ENCODE measurements at places on chromosomes 1 and 21.

DNA sequence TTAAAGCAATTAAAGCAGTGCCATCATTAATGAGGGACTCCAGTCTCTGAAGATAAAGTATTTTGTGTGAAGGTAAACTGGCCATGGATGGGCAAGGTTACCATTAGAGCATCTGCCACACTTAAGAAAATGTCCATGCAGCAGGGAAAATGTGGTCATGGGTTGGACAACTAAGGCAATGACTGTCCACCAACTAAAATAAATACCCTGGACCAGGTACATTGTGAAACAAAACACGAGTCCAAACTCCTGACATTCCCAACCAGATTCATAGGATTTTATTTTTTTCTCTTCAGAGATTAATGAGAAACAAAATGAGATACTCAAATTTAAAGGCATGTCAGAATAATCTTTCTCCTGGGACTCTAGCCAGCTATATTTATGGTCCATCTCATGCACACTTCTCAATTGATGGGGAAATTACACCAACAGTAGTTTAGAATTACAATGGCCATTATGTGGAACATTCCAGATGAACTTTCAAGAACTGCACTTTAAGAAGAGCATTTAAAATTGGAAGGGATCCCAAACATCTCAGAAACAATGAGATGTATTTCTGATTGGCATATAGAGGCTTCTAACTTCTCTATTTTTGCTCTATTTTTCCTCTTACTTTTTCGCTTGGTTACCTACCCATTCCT is 8.1 kb downstream of the GBP7 start:
- no peak for DNase-seq

- DNase-seq = no peak
Observed at GRCh38 chr1:107935396-107936064, 29.4 kb downstream of the VAV3 start.

- no peak for DNase-seq
Observed at GRCh38 chr1:13573586-13573985, 10.0 kb upstream of the PDPN start.

DNA sequence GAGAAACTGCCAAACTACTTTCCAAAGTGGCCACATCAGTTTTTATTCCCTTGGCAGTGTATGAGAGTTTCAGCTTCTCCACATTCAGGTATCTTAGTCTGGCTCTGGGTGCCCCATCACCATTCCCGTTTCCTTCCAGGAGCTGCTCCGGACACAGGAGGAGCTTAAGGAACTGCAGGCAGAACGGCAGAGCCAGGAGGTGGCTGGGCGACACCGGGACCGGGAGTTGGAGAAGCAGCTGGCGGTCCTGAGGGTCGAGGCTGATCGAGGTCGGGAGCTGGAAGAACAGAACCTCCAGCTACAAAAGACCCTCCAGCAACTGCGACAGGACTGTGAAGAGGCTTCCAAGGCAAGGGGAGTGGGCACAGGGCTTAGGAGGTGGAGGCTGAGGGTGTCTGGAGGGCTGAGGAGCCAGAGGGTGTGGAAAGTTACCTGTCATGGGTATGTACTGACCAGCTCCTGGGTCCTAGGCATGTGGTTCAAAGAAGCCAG is 10.9 kb upstream of the TUFT1 start:
- no peak for DNase-seq

DNA sequence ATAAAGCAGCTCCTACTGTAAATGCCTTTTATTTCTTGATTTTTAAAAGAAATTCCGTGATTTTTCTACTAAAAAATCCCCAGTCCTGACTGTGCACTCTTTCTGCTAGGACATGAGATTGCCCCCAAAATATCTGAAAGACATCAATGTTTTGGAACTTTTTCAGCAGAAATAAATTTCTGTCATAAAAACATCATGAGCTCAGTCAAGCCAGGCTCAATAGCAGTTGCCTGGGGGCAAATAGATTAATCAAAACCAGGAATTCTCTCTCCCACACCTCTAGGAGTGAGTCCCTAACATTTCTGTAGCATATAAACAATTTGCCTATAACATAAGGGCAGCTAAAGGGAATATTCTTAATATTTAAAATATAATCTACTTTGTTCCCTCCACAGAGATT is 654.1 kb downstream of the PTPRC start:
- no peak for DNase-seq

GRCh38 chr1:34796990-34797389 is 4.2 kb downstream of the GJA4 start:
- DNase-seq = no peak

DNA sequence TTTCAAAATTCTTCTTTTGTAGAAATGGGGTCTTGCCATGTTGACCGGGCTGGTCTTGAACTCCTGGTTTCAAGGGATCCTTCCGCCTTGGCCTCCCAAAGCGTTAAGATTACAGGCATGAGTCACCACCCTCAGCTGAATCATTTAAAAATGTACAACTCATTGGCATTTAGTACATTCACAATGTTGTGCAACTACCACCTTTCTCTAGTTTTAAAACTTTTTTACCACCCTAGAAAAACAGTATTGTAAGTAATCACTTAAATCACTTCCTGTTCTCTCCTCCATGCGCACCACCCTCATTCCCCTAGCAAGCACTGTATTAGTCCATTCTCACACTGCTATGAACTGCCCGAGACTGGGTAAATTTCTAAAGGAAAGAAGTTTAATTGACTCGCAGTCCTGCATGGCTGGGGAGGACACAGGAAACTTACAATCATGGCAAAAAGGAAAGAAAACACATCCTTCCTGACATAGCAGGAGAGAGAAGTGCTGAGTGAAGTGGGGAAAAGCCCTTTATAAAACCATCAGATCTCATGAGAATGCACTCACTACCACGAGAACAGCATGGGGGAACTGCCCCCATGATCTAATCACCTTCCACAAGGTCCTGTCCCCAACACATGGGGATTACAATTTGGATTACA is 14.4 kb upstream of the THEM5 start:
- no peak for DNase-seq

- DNase-seq = no peak
Observed at GRCh38 chr21:15446223-15446622, 283.6 kb upstream of the USP25 start.

DNA sequence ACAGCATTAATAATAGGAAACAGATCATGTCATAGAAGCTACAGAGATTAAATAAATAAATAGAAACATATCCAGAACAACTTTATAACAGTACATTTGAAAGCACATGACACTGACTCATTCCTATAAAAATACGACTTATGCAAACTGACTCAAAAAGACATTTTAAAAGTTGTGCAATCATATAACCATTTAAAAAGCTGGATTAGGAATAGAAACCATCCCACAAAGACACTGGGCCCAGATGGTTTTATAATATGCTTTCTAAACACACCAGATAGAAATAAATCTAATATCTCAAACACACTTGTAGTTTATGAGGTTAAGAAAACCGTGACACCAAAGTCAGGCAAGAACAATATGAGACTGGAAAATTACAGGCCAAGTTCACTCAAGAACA is 47.6 kb downstream of the MATN1 start:
- no peak for DNase-seq

- no peak for DNase-seq
Observed at GRCh38 chr1:243508303-243508713, 252.5 kb downstream of the SDCCAG8 start.

DNA sequence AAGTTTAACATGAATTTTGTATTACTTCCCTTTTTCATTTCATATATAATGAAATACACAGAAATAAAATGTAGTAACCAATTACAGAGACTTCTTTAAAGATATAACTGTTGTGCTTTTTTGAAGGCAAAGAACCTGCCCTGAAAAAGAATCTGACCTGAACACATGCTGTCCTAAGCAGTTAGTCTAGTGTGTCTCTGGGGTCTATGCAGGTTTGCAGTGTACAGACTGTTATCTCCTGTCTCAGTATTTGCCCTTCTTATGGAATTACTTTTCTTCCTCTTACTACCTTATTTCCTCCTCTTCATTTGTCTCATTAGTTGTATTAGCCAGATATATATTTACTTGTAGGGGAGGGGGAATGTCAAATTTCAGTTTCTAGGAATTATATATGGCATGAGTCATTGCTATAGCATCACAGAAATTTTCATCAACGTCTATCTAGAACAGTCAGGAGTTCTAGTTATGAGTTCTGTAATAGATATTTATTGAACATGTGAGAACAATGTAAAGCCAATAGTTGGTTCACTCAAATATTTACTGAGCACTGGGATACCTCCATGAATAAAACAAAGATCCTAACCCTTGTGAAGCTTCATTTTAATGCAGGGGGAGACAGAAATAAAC is 28.4 kb upstream of the PLEKHO1 start:
- no peak for DNase-seq

Measured in activated CD4-positive, alpha-beta T cell treated with anti-CD3 and anti-CD28 coated beads, Interleukin-2, amount 50 U/mL, for 4 hours (primary cell).